NCI-H460 (cell line): ENCODE measurements at places on chromosomes 4 and X. TPM values are rescaled to one million over a fixed set of nuclear protein-coding genes. Genes with fewer than 3 reads are reported as not detected.

The TLR3 gene
- 1.9 and 3.3 TPM in 2 replicates for total RNA-seq

The RBM46 gene
- total RNA-seq: not detected in 2 replicates

The HSPA4L gene
- 21.5 and 27.0 TPM in 2 replicates for total RNA-seq

The CLRN2 gene
- not detected in 2 replicates for total RNA-seq

The PNMA6F gene
- total RNA-seq: not detected in 2 replicates

The STATH gene
- total RNA-seq: not detected in 2 replicates

The ITGB1BP2 gene
- total RNA-seq: 1.6 and 2.9 TPM in 2 replicates

The PCDH11X gene
- total RNA-seq: 7.6 and 8.3 TPM in 2 replicates

The RHOXF2 gene
- not detected in 2 replicates for total RNA-seq

The DIPK2B gene
- total RNA-seq: not detected in 2 replicates

The MND1 gene
- 33.6 and 35.7 TPM in 2 replicates for total RNA-seq

The ZDHHC9 gene
- total RNA-seq: 48.7 and 49.6 TPM in 2 replicates

The ZMAT1 gene
- 2.0 and 2.3 TPM in 2 replicates for total RNA-seq

The TRIML1 gene
- total RNA-seq: not detected in 2 replicates

The HSD17B13 gene
- 0.17 and 0.20 TPM in 2 replicates for total RNA-seq

The RHOXF2B gene
- 0.23 TPM in 1 of 2 replicates, not detected in the other for total RNA-seq

The FHDC1 gene
- 3.3 and 3.8 TPM in 2 replicates for total RNA-seq

The LONRF3 gene
- 9.1 and 11.8 TPM in 2 replicates for total RNA-seq

The IQSEC2 gene
- 15.6 and 18.9 TPM in 2 replicates for total RNA-seq

The NDUFC1 gene
- total RNA-seq: 156 and 178 TPM in 2 replicates

The ODAPH gene
- not detected in 2 replicates for total RNA-seq

The SASH3 gene
- not detected in 2 replicates for total RNA-seq

The TLL1 gene
- 0.17 and 0.20 TPM in 2 replicates for total RNA-seq

The KLB gene
- total RNA-seq: not detected in 2 replicates

The NSDHL gene
- 10.5 and 15.8 TPM in 2 replicates for total RNA-seq

The FAAH2 gene
- 0.05 TPM in 1 of 2 replicates, not detected in the other for total RNA-seq

The SLC9B1 gene
- total RNA-seq: 0.12 and 0.26 TPM in 2 replicates

The PDGFRA gene
- 0.05 TPM in 1 of 2 replicates, not detected in the other for total RNA-seq

The ABHD18 gene
- total RNA-seq: 6.8 and 9.6 TPM in 2 replicates

The ADGRG4 gene
- not detected in 2 replicates for total RNA-seq

The FAM114A1 gene
- total RNA-seq: 41.4 and 46.8 TPM in 2 replicates

The MAOB gene
- total RNA-seq: not detected in 2 replicates

The CXorf65 gene
- total RNA-seq: not detected in 2 replicates

The CABS1 gene
- not detected in 2 replicates for total RNA-seq

The NPY5R gene
- total RNA-seq: not detected in 2 replicates

The FAM156A gene
- total RNA-seq: 27.2 and 40.6 TPM in 2 replicates

The VCX3A gene
- not detected in 2 replicates for total RNA-seq

The ALB gene
- total RNA-seq: not detected in 2 replicates

The ZNF630 gene
- 1.6 and 2.4 TPM in 2 replicates for total RNA-seq

The FAM193A gene
- total RNA-seq: 9.8 and 12.2 TPM in 2 replicates

The PAPSS1 gene
- total RNA-seq: 15.2 and 17.2 TPM in 2 replicates
